ENCODE measurements at places on chromosomes 3 and 15.
A peak's percentile ranks its signal among the peaks of the same experiment; 100 is the strongest.

- no peak for DNase-seq
Measured at GRCh38 chr15:44368370-44368769, 59.1 kb upstream of the CTDSPL2 start.

GRCh38 chr3:67301556-67301955 lies 303.4 kb downstream of the KBTBD8 start:
- no peak for DNase-seq

DNA sequence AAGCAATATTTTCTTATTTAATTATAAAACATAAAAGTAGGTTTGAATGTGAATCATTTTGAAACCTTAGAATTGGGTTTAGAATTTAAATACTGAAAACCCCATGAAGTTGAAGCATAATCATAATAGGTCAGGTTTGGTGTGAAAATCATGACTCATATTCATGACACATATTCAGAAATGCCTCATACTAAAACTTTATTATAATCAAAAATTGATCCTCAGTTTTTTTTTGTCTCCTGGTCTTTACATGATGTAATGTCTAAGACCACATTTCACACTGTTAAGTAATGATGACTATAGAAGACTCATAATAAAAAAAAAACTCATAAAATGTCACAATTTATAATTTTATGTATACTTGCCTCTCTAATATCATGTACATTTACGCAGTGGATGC lies 190.4 kb downstream of the FOXP1 start:
- DNase-seq, result peak; percentile 54

- no peak for DNase-seq
Measured at GRCh38 chr3:32397941-32398340, 6.3 kb downstream of the CMTM7 start.

DNA sequence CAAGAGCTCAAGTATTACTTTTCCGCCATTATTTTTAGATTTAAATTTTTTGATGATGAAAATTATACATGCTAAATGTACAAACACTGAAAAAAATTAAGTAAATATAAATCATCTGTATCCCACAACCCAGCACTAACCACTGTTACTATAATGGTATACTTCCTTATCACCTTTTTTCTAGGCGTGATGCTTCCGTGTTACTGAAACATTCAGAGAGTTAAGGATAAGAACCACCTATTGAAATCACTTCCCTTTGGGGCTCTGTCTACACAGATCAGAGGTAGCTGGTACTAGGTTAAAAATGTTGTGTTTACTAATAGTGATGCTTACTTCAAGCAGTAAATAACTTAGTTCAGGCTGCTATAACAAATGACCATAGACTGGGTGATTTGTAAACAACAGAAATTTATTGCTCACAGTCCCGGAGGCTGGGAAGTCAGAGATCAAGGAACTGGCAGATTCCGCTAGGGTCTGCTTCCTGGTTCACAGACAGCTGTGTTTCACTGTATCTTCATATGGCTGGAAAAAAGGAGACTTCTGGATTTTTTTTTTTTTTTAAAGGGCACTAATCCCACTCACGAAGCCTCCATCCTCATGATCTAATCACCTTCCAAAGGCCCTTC lies 6.4 kb downstream of the SNX4 start:
- no peak for DNase-seq

DNA sequence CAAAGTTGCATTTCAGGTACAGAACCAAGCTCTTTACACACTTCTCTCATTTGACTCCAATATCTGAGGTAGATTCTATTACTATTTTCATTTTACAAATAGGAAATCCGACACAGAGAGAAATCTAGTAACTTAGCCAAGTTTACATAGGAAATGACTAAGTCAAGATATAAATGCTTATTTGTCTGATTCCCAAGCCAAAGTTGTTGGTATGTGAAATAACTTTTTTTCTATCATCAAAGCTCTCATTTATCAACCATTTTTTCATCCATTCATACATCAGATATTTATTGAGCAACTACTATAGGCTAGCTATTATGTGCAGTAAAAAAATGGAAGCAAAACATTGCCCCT lies 89.2 kb upstream of the MITF start:
- no peak for DNase-seq

GRCh38 chr3:175001091-175001490 lies 142.0 kb downstream of the NAALADL2 start:
- no peak for DNase-seq

GRCh38 chr3:37944391-37944842 lies 46.2 kb upstream of the VILL start:
- DNase-seq, result no peak

- no peak for DNase-seq
Measured at GRCh38 chr3:59320080-59320479, 270.3 kb upstream of the CFAP20DC start.

DNA sequence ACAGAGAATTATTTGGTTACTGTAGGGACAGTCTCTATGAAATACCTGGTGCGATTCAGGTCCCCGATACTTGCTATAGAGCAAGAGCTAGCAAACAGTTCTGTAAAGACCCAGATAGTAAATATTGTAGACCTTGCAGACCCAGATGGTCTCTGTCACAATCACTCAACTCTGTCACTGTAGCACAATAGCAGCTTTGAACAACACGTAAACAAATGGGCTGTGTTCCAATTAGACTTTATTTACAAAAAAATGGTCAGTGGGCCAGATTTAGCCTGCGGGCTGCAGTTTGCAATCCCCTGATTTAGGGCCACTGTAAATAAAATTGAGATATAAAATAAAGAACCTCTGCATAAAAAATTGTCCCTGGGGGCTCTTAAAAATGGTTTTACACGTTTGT lies 127.7 kb downstream of the SV2B start:
- DNase-seq, result no peak

GRCh38 chr3:117488983-117489382 lies 779.4 kb downstream of the TUSC7 start:
- no peak for DNase-seq

DNA sequence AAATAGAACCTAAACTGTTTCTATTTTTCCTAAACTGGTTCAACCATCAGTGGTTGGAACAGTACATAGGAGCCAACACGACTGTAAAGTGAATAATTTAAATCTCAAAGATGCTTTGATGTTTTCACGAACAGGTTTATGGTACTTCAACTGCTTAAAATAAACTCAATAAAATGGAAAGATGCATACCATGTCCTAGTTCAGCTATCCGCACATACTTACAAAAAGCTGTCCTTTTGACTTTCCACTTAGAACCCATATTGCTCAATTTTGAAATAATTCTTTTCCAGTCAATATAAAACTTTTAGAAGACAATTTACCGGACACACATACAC lies 902 bp downstream of the CMTM6 start:
- no peak for DNase-seq

DNA sequence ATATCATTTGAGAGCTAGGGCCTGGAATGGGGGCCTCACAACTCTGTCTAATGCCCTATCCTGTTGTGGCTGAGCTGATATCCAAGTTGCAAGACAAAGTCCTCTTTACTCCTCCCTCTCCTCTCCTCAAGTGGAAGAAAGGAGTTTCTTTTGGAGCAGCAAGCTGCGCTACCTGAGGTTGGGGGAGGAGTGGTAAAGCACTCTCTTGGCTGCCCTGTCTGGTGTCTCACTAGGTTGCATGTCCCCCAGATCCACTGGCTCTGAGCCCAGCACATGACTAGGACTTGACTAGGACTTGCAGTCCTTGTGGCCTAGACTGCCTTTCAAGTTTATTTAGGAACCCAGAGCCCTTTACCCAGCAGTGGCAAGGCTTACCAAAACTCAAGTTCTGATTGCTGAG lies 141.1 kb upstream of the SETMAR start:
- no peak for DNase-seq

- no peak for DNase-seq
Measured at GRCh38 chr3:133038731-133039375, 662 bp downstream of the TMEM108 start.

- DNase-seq, result peak; percentile 49
Measured at GRCh38 chr3:177538048-177538749, 340.9 kb upstream of the TBL1XR1 start.

DNA sequence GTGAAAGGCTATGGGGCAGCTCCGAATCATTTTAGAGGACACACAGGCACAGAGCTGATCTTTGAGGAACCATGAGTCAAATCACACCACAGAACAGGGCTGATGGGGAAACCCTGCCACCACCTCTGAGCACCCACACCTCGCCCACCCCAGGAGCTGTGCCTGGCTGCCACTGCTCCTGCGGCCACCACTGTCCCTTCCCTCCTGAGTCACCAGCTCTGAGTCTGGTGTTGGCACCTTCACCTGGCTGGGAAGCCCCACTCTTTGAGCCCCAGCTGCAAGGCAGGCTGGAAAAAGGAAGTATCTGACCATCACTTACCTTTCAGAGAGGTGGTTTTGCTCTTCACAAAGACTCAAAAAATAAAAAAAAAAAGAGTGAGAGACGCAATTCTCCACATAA lies 63.6 kb upstream of the MEF2A start:
- DNase-seq, result no peak

- no peak for DNase-seq
Measured at GRCh38 chr15:64004587-64004986, 41.7 kb downstream of the DAPK2 start.

DNA sequence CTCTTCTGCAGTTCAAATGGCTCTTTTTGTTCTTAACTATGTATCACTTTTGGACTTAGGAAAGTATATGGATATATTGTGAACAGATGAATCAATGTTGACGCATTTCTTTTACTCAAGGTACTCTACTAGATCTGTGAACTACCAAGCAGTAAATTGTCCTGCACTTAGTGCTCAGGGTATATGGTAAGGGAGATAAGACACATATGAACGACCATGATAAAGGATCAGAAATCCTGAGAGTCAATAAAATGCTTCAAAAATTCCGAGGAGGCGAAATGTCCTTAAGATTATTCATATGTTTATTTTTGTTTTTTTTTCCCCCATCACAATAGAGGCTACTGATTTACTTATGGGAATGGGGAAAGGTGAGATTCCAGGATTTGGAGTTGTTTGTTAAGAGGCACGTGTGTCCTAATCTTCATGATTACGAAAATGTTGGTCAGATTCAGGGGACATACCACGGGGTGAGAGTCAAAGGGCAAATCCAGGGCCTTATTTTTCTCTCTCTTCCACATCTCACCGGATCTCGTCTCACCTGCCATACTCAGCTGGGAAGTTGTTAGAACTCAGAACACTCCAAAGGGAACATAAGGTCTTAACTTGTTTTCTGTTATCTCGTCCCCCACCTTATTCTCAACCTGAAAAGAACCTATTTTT lies 475.1 kb upstream of the TBL1XR1 start:
- DNase-seq, result no peak

DNA sequence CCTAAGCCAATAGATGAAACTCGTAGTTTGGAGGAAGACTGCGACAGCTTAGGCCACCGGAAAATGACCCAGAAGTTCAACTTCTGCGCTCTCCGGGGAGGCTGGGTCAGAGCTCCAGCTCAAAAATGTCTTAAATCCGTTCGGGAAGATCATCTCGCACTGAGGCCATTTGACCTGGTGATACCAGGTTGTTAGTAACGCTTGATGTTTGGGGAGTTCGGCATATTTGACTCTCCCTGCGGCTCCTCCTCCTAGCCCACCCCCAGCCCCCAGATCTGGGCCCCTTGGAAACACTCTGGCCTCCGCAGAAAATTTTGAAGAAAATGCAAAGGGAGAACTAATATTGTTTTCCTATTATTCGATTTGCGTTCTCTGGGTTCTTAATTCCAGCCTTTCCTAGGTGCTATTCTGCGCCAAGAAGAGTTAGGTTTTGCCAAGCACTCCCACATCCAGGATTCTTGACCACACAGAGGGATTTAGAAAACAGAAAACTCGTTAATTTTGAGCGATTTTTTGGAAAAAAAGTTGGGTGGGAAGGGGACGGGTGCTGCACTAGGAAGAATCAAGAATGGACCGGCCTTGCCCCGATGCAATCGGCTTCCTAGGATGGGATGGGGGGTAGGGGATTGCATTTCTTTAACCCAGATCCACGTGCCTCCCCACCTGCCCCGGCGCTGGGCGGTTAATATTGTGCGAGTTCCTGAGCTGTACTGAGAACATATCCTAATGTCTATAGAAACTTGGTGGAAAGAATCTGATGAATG lies 50.0 kb downstream of the ZIC4 start:
- DNase-seq, result no peak

DNA sequence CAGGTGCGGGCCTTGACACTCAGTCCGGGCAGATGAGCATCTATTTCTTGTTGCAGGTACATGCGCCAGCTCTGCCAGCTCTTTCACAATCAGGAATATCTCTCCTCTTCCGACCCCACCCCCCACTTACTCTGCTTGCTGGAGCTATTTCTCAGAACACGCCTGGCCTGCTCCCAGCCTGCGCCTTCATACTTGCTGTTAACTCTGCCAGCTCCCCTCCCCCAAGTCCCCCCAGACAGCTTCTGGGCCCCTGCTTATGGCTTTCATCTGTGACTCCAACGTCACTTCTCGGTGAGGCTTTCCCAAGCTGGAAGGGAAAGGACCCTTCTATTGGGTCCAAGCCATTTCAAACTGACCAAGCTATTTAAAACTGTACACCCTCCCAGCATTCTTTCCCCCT lies 15.2 kb downstream of the MAGEF1 start:
- peak; percentile 17 for DNase-seq

- DNase-seq, result no peak
Measured at GRCh38 chr3:129065016-129065719, 4.6 kb downstream of the GP9 start.

GRCh38 chr3:61628636-61629035 lies 67.3 kb downstream of the PTPRG start:
- DNase-seq, result no peak

GRCh38 chr3:40096661-40097111 lies 212.8 kb upstream of the EIF1B start:
- no peak for DNase-seq

DNA sequence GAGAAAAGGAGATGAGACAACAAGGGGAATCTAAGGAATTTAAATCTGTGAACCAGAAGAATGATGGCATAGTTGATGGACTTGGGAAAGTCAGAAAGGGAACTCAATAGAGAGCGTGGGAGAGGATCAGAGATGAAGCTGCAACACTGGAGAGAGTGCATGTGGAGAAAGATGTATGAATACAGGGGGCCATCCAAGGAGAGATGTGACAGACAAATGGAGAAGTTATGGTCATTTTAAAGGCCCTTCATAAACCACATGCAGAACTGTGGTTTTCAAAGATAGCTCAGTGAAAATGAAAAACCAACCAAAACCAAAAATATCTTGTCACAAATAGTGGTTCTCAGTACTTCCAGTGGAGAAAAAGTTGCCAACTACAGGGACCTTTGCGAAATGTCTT lies 265.2 kb downstream of the SUCLG2 start:
- no peak for DNase-seq

DNA sequence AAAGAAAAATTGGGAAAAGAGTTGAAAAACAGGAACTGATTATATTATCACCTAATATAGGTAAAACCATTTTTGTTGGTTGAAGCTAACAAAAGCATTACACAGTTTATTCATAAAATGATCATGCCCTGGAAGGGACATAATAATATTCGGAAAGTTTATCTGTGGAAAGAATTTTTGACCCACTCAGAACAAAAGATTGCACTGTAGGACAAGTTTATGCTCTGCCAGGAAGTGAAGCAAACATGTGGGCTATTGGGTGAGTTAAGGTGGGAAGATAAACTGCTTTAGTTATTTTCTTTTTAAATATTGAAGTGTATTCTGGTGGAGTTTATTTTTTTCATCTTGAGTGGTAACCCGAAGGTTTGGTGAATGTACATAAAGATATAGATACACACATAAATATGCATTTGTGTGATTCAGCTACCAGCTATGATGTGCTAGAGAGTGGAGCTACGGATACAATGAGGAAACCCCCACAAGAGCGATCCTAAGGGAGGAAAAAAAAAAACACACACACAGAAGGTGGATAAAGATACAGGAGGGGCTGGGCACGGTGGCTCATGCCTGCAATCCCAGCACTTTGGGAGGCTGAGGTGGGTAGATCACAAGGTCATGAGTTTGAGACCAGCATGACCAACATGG lies 506.4 kb upstream of the THBS1 start:
- peak; percentile 37 for DNase-seq

- no peak for DNase-seq
Measured at GRCh38 chr3:23067116-23067515, 136.0 kb upstream of the UBE2E2 start.

Data from fibroblast of skin of scalp (primary cell).